ENCODE measurements at places on chromosomes 5 and 9.

DNA sequence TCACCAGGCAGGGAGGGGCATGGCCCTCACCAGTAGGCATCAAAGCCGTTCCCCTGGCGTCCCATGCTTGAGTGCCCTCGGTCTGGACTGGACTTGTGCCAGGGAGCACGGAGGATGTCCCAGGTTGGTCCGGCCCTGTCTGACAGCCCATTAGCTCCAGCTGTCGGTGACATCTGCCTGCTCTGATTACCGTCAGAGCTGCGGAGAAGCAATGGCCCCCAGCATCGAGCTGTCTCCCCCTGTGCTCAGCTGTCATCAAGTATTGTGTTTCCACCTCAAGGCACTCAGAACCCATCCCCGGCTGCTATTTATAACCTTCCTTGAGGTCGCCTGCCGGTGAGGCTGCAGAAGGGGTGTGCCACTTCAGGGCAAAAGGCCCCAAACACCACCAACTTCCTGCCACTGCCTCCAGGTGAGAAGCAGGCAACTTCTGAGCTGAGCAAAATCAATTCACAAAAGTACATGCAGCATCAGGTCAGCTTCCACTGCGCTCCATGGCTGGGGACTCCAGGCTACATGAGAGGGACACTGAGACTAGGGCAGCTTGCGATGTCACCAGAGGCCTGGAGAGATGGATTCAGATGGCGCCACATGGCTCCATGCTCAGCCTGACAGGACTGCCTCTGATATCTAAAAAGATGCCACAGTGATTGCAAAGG, 142.7 kb downstream of the C5orf15 start:
- no peak overlapping the region for H3K4me3 ChIP-seq
- H3K27me3 ChIP-seq = no peaks in the 10 kb centered on the region
- no peaks in the 10 kb centered on the region for H3K36me3 ChIP-seq

DNA sequence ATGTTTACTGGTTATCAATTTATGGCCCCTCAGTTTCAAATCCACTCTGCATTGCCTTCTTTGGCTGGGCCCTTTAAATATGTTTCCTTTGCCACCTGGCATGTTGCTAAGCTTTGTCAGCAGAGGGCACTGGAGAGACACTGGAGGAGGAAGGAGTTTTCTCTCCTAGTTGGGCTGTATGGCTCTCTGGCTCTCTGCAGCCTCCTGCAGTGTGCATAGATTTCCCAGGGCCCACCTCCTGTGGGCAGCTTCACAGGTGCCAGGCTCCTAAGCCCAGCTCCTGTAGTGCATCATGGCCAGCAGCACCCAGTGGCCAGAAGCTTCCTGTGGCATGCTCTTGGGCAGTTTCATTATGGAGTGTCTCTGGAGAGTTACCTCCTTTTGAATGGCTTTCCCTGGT, 23.3 kb downstream of the CAVIN4 start:
- no peak overlapping the region for H3K27ac ChIP-seq
- 0 out of 2 replicates have a peak, but pooled peaks cover 5% of the 10 kb centered on the region for H3K4me1 ChIP-seq
- H3K27me3 ChIP-seq = no peaks in the 10 kb centered on the region
- peak; percentile 70 for DNase-seq

GRCh38 chr5:41253109-41253508, 39.8 kb upstream of the C6 start:
- H3K27me3 ChIP-seq = no peaks in the 10 kb centered on the region
- no peak overlapping the region for H3K27ac ChIP-seq
- H3K4me3 ChIP-seq = no peak overlapping the region
- no peaks in the 10 kb centered on the region for H3K4me1 ChIP-seq
- DNase-seq = no peak
- no peaks in the 10 kb centered on the region for H3K36me3 ChIP-seq

GRCh38 chr5:173873306-173873922, 14.7 kb upstream of the CPEB4 start:
- H3K27me3 ChIP-seq = no peaks in the 10 kb centered on the region
- peaks cover 17% of the 10 kb centered on the region for H3K4me1 ChIP-seq
- no peak overlapping the region for H3K4me3 ChIP-seq
- H3K27ac ChIP-seq = peak overlapping the region; percentile 57
- DNase-seq = no peak

- no peaks in the 10 kb centered on the region for H3K36me3 ChIP-seq
- peak overlapping the region; percentile 89 for H3K4me3 ChIP-seq
- DNase-seq = no peak
- peaks cover 12% of the 10 kb centered on the region for H3K4me1 ChIP-seq
- H3K27ac ChIP-seq = peak overlapping the region; percentile 96
Measured at GRCh38 chr9:37464426-37465248, 613 bp downstream of the ZBTB5 start.

DNA sequence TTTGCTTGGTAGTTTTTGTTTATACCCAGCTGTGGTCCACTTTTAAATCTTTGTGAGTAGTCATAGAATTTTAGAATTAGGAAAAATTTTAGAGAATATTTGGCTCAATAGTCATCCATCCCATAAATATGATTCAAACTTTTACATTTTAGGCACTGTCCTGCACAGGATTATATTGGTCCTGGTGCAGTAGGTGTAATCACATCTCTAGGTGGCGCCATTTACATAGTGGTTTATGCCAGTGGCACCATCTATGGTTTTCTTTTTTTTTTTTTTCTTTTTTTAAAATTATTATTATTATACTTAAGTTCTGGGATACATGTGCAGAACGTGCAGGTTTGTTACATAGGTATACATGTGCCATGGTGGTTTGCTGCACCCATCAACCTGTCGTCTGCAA, 260.7 kb upstream of the KCNN2 start:
- no peaks in the 10 kb centered on the region for H3K4me1 ChIP-seq
- DNase-seq = no peak

DNA sequence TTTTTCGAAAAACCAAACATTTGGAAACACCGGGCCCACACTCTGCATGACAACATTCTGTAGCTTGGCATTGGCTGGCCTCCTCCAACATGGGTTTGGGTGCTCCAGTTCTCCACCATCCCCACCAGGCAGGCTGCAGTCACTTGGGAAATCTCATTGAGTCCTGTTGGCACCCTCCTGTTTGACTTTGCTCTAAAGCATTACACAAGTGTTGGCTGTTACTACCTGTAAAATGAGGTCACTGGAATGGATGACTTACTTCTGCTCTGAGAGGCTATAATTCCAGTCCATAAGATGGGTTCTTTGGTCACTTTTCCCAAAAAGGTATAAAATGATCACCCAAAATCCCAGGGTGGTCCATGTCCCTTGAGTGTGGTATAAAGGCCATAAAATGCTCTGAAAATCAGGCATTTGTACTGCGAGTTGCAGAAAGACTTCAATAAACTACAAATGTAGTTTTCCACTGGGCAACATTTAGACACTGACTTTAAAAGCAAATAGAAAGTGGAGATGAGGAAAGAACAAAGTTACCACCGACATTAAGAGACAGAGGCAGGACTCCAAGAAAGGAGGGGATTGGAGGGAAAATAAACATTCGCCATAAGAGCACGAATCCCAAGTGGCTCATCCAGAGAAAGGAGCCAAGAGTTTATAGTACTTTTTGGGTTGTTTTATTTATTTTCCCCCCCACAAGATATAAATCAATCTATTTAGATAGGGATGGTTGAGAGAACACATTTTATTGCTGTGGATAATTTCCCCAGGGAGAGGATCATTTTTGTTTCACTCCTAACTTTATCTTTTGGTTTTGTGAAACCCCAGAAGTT, 295.1 kb downstream of the TLE1 start:
- no peaks in the 10 kb centered on the region for H3K36me3 ChIP-seq
- H3K4me3 ChIP-seq = no peak overlapping the region
- H3K27me3 ChIP-seq = no peaks in the 10 kb centered on the region
- no peak for DNase-seq

DNA sequence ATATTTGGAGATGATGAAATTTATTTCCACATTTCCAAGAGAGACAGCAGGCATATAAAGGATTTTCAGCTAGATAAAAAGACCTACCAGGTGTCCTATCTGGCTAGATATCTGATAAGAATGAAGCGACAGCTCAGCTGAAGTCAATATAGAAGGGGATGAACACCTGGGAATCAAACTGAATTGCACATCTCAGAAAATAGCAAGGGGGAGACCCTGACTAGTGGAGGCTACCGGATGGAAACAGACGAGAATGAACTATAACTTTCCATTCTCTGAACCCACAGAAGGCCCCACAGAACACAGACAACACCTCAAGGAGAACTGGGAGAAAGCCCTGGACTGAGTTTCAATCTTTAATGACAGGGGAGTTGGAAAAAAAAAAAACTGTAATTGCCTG, 51.1 kb downstream of the CPLANE1 start:
- H3K4me3 ChIP-seq = no peak overlapping the region
- H3K27ac ChIP-seq = no peak overlapping the region
- H3K27me3 ChIP-seq = no peaks in the 10 kb centered on the region
- DNase-seq = no peak
- H3K4me1 ChIP-seq = no peaks in the 10 kb centered on the region

- no peak overlapping the region for H3K4me3 ChIP-seq
- no peak for DNase-seq
- H3K27me3 ChIP-seq = no peaks in the 10 kb centered on the region
- H3K4me1 ChIP-seq = no peaks in the 10 kb centered on the region
- H3K27ac ChIP-seq = no peak overlapping the region
Measured at GRCh38 chr9:81379655-81380054, 309.7 kb downstream of the TLE1 start.

GRCh38 chr5:51018423-51018822, 352.0 kb downstream of the PARP8 start:
- no peaks in the 10 kb centered on the region for H3K27me3 ChIP-seq
- no peaks in the 10 kb centered on the region for H3K4me1 ChIP-seq
- H3K36me3 ChIP-seq = no peaks in the 10 kb centered on the region

- peak; percentile 3 for DNase-seq
- H3K4me3 ChIP-seq = no peak overlapping the region
- no peaks in the 10 kb centered on the region for H3K36me3 ChIP-seq
- no peaks in the 10 kb centered on the region for H3K4me1 ChIP-seq
- H3K27ac ChIP-seq = no peak overlapping the region
- H3K27me3 ChIP-seq = no peaks in the 10 kb centered on the region
Measured at GRCh38 chr9:10268531-10269485, 344.0 kb downstream of the PTPRD start.

DNA sequence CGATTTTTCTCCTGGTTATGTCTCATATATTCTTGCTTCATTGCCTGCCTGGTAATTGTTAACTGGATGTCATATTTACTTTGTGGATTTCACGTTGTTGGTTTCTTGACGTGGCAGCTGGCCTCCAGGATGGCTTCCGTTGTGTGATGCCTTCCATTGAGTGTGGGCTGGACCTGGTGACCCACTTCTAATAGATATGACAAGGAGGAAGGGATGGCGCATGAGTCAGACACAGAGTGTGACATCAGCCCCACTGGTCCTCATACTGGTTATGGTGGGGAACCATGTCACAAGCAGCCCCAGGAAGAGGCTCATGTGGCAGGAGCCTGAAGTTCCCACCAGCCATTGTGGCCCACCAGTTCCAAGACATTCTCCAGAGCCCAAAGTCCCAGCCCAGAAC, 6.4 kb upstream of the PAEP start:
- H3K27ac ChIP-seq = no peak overlapping the region
- no peaks in the 10 kb centered on the region for H3K4me1 ChIP-seq
- no peaks in the 10 kb centered on the region for H3K27me3 ChIP-seq
- H3K36me3 ChIP-seq = no peaks in the 10 kb centered on the region
- DNase-seq = no peak
- H3K4me3 ChIP-seq = no peak overlapping the region

DNA sequence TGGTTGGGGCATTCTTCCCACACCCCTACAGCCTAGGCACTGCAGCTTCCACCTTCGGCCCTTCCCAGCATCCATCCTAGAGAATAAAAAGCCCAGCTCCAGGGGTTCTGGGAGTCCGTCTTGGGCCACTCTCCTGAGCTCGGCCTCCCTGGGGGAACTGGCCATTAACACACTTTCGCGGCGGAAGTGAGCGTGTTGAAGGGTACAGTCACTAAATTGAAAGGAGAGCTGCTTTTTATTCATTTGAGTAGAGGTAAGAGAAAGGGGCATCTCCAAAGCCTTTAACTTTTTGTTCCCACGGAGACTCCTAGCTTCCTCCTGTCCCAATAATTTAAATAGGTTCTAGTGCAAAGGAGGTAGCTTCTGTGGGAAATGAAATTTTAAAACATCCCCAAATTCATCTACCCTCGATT, 31.0 kb upstream of the NFIB start:
- no peaks in the 10 kb centered on the region for H3K36me3 ChIP-seq
- no peak overlapping the region for H3K4me3 ChIP-seq
- no peak overlapping the region for H3K27ac ChIP-seq
- no peak for DNase-seq

- no peak overlapping the region for H3K27ac ChIP-seq
- no peak overlapping the region for H3K4me3 ChIP-seq
- H3K4me1 ChIP-seq = no peaks in the 10 kb centered on the region
- H3K36me3 ChIP-seq = 0 out of 2 replicates have a peak, but pooled peaks cover 2% of the 10 kb centered on the region
Measured at GRCh38 chr5:78530342-78531096, 118.1 kb downstream of the LHFPL2 start.

DNA sequence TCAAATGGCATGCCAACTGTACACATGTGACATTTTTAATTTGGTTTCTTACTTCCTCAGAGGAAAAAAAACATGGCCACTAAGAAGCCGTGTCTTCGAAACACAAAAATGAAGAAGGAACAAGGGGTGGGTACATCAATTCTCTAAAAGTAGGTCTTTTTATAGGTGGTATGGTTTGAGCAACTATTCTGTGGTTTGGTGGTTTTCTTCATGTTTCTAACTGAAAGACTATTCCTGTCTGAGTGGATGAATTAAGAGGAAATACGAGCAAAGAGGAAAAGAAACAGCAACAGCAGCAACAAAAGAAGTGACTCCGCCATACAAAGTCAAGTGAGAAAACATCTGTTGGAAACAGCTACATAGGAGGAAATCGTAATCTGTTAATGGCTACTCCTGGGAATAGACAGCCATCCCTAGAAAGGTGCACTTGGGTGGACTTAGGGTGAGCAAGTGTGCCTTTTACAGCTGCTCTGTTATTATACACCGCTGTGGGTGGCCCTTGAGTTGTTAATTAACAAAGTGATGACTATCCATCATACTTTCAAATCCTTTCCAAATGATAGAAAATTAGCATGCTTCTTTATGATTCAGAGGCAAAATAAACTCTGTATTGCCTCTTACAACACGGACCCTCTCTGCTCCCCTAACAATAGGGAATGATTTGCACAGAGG, 575.8 kb downstream of the TLE1 start:
- DNase-seq = no peak
- H3K4me3 ChIP-seq = no peak overlapping the region
- no peaks in the 10 kb centered on the region for H3K36me3 ChIP-seq
- H3K4me1 ChIP-seq = no peaks in the 10 kb centered on the region

- no peaks in the 10 kb centered on the region for H3K4me1 ChIP-seq
- H3K4me3 ChIP-seq = no peak overlapping the region
- no peak overlapping the region for H3K27ac ChIP-seq
- H3K27me3 ChIP-seq = no peaks in the 10 kb centered on the region
- H3K36me3 ChIP-seq = no peaks in the 10 kb centered on the region
Measured at GRCh38 chr5:92003806-92004205, 620.7 kb upstream of the ARRDC3 start.

DNA sequence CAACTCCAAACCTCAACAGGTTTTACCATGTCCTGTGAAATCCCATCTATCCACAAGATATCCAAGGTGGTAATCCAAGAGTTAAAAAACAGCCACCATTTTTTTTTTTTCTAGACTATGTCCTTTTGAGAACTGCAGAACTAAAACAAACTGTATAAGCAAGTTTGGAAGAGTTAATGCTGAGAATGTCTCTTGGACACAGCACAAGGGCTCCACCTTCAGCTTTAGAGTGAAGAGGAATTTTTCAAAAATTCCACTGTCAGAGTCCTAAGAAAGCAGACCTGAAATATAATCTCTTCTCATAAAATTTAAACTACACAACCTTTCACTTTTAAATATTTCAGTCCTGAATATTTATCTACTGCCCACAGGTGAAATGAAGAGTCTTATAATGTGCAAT, 167.8 kb upstream of the CCNG1 start:
- DNase-seq = no peak
- H3K4me1 ChIP-seq = no peaks in the 10 kb centered on the region
- no peaks in the 10 kb centered on the region for H3K36me3 ChIP-seq

- no peak overlapping the region for H3K27ac ChIP-seq
- no peaks in the 10 kb centered on the region for H3K27me3 ChIP-seq
- H3K4me1 ChIP-seq = no peaks in the 10 kb centered on the region
Measured at GRCh38 chr5:41118177-41118576, 47.0 kb upstream of the MROH2B start.
